Umbilical cord (tissue), 2 donors: ENCODE measurements at places on chromosomes 6 and 20. TPM values are rescaled to one million over a fixed set of nuclear protein-coding genes. Genes with fewer than 3 reads are reported as not detected.

Gene PPP1R16B
- 2.6 TPM for total RNA-seq

Gene ULBP2
- total RNA-seq = 3.6 TPM

Gene SLC17A3
- 6.7 TPM for total RNA-seq

Gene SGK2
- not detected for total RNA-seq

Gene VGLL2
- total RNA-seq = not detected

Gene NEURL2
- total RNA-seq = 1.9 TPM

Gene POU3F2
- total RNA-seq = 1.4 TPM

Gene RBPJL
- not detected for total RNA-seq

Gene NKX2-4
- total RNA-seq = not detected
